Muscle of arm (tissue), 14 donors: ENCODE measurements at places on chromosomes 3 and 15. TPM values are rescaled to one million over a fixed set of nuclear protein-coding genes. Genes with fewer than 3 reads are reported as not detected.

LNP1 gene
- 6.7 TPM for polyA plus RNA-seq

DNA sequence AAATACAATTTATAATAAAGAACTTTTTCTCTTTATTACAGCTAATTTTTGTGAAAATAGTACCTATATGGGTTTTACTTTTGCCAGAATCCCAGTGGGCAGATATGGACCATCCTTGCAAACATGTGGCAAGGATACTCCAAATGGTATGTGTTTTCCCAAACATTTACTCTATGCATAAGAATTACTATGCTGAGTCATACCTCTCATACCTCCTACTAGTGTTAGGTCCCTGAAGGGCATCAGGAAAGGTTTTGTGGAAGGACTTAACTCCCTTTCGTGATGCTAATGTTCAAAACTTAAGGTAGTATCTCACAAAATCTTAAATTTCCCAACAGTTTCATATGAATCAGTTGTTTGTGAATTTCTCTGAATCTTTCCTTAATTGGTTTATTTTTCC is 21.3 kb downstream of the ADGRG7 start:
- DNase-seq: no peak

- DNase-seq: no peak
Measured at GRCh38 chr3:122784436-122784835, 9.2 kb downstream of the HSPBAP1 start.

DNA sequence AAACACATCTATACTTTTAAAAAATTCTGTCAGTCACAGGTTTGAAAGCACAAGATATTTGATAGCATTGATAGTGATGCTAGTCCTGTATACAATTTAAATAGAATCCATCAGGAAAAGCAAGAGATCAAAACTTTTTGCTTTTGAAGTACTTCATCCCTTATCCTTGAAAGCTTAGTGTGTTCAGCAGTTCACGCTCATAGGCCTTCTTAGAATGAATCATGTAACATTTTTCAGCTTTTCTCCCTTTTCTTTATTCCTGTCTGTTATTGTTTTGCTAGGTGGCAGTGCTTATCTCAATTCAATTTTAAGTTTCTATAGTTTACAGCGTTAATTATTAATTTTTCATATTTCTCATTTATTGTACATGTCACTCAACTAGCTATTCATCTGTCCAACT is 69.1 kb downstream of the FGF7 start:
- DNase-seq: no peak

MUC4 gene
- 3.2 TPM for polyA plus RNA-seq

SLC22A13 gene
- 0.13 TPM for polyA plus RNA-seq

CCR9 gene
- 0.07 TPM for polyA plus RNA-seq

- DNase-seq: no peak
Measured at GRCh38 chr3:140164922-140165590, 230.1 kb downstream of the CLSTN2 start.

- no peak for DNase-seq
Measured at GRCh38 chr3:179509701-179510100, 53.0 kb upstream of the ACTL6A start.

GRCh38 chr15:99509686-99510461 is 55.9 kb upstream of the MEF2A start:
- no peak for DNase-seq

DNA sequence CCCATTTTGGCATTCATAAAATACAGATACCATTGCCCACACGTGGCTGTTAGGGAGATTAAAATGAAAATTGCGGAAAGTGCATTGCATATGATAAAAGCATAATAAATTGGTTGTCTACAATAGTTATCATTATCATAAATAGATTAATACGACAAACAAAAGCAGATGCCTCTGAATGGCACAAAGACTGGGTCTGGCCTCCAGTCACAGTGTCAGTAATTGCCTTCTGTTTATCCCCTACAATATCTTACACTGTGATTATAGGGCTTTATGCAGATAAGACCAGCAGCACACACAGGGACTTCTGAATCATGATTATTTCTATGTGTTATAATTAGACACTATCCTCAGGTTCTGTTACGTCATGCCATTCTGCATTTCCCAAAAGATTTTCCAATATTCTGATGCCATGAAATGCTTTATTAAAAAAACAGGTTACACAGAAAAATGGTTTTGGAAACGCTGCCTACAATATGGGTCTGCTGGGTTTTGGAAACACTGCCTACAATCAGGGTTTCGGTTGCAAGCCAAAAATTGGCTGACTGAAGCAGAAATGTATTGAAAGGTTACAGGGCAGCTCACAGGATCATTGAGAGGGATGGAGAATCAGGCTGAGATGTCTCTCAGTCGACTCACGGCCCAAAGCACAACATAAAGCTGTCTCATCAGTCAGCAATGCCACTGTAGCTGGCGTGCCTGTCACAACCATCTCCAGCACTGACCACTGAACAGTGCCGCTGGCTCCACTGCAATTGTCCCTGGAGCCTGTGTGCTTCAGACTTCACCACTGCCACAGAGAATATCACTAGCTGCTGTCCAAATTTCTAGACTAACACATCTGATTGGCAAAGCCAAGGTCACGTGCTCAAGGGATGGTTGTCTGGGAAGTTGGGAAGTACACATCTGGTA is 248.1 kb downstream of the ERC2 start:
- no peak for DNase-seq

DNA sequence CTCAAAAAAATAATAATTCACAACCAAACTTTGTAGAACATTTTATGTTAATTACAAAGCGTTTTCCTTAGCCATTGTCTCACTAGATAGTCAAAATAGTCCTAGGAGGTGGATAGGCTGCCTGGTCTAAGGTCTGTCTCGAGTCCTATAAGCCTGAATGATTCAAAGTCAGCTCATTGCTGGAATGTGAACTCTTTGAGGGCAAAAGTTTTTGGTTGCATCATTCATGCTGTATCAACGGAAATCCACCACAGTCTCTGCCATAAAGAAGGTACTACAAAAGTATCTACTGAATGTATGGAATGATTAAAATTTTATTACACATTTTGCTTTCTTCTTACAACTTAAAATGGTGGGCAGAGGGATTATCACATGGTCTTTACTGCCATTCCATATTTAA is 387.3 kb upstream of the RARB start:
- DNase-seq: no peak

SLC22A14 gene
- polyA plus RNA-seq: 0.24 TPM

GRCh38 chr15:64263567-64263966 is 92.4 kb downstream of the CSNK1G1 start:
- DNase-seq: no peak

DNA sequence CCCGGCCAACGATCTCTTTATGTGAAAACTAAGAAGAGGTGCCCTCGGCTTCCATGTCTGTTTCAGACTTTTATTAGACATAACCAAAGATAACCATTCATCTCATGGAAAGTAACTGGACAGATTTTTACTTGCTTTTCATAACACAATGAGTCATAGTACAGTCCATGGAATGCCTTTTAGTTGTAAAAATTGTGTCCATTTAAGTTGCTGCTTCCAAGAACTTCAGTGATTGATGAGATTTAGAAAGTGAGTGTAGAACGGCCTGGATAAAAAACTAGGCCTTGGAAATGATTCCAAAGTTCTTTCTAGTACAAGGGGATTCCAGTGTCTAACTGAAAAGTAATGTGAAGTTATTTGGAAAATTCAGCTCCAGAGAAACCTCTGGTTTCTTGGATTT is 10.8 kb downstream of the EIF2AK4 start:
- DNase-seq: peak; percentile 40

KAT2B gene
- 23.6 TPM for polyA plus RNA-seq

DNA sequence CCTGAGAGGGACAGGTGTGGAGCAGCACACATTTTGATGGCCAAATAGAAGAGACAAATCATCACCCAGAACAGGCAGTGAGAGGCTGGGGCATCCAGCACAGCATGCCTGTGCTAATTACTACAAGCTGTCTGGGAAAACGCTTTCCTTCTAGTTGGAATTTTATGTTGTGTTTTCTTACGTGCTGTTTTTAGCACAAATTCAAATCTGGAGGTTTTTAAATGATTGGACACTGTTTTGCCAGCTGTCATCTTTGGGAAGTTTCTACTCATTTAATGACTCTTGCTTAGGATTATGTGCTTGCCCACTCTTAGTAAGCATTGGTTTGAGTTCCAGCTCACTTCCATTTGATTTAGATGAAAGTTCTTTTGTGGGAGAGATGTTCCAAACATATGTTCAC is 43.5 kb downstream of the EAF1 start:
- DNase-seq: no peak
